AG10803 (cell line): ENCODE measurements at places on chromosomes 1 and 21.

DNA sequence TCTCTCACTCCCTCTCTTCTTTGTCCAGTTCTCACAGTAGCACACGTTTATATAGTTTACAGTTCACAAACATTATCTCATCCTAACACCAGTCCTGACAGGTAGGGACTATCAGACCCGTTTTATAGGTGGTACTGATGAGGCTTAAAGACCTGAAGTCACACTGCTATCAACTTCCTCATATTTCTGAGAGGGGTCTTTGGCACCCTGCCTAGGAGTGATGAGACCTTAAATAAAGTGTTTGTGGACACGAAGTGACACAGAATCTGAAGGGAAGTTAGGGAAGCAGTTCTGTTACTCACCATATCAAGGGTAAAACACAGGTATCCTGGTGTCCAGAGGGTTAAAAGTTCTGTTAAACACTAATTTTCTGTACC is 590 bp upstream of the TACSTD2 start:
- DNase-seq = no peak

DNA sequence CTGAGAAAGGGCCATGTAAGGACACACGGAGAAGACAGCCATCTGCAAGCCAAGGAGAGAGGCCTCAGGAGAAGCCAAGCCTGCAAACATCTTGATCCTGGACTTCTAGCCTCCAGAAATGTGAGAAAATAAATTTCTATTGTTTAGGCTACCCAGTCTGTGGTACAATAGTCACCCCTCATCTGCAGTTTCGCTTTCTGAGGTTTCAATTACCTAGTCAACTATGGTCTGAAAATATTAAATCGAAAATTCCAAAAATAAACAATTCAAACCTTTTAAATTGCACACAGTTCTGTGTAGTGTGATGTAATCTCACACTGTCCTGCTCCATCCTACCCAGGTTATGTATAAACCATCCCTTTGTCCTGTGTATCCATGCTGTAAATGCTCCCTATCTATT is 52.6 kb downstream of the ZNF644 start:
- no peak for DNase-seq

DNA sequence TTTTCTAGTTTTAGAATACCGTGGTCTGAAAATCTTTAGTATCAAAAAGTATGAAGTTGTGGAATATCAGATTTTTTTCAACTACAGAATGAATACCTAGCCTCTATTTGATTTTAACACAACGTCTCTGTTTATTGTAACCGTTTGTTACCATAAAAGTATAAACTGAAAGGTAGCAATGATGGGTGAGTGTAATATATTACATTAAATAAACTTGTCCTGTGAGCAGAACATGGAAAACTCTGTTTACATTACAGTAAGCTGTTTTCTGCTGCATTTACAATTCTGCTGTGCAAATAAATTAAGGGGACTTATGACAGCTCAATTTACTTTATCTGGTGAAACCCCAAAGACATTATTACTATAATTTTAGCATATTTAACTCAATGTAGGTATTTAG is 62.5 kb downstream of the CHRM3 start:
- no peak for DNase-seq

GRCh38 chr1:200359610-200360163 is 50.1 kb downstream of the ZNF281 start:
- DNase-seq = peak; percentile 72

DNA sequence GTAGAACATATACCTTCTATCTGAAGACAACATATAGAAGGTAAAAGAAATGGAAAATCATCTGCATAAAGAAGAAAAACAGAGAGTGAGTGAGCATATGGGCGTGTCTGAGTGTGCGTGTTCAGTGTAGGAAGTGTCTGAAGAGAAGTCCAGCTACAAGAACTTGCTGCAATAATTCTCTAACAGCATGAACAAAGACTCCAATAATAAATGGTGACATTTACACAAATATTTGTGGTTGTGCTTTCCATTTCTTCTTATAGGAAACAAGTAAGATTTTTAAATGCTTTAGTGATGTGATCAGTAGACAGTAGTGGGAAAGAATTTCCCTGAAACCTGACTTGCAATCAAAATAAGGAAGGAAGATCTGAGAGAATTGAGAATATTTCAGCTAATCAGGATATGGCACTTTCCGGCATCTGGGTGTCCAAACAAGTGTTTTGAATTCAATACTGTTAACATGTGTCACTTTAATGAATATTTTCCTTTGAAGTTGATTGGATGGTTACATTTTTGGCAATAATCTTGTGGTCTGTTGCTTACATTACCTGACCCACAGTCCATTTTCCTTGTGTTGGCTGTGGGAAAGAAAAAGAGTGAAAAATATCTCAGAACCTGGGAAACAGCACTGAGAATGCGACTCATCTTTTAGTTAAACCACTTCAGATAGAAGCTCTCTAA is 154.0 kb downstream of the TGFB2 start:
- peak; percentile 95 for DNase-seq

GRCh38 chr1:51520700-51521248 is 1.7 kb upstream of the EPS15 start:
- no peak for DNase-seq

- no peak for DNase-seq
These were observed 47.9 kb downstream of the NCAM2 start for GRCh38 chr21:21046063-21046462.

- DNase-seq = no peak
These were observed 59.7 kb downstream of the XCL2 start for GRCh38 chr1:168484083-168484482.

- no peak for DNase-seq
These were observed 3.1 kb upstream of the VAMP4 start for GRCh38 chr1:171744986-171745385.

GRCh38 chr1:211606332-211606913 is 27.5 kb upstream of the SLC30A1 start:
- DNase-seq = no peak

DNA sequence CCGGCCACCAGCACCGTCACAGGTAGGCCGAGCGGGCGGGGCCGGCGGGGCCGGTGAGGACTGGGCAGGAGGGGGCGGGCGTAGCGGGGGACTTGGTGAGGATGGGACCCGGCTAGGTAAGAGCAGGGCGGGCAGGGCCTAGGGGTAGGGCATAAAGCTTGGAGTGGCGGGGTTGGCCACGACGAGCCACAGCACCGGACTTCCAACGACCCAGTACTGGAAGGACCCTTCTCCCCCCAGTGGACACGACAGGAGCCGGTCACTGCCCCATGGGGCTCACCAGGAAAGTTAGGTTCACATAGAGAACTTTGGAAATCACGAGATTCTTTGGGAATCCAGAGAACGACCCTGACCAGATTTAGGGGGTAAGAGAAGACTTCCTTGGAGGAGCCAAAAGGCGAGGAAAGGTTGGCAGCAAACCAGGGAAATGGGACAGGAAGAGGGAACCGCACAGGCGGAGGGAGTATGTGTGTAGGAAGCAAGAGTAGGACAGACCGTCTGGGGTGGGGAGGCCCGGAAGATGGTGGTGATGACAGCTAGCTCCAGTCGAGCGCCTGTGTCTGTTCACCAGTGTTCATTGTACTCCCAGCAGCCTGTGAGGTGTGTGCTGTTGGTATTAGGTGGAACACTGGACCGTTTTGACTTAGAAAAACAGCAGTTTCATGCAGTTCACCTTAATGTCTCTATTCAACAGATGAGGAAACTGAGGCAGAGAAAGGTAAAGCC is 20.4 kb downstream of the ZNF362 start:
- DNase-seq = no peak

GRCh38 chr21:39137248-39138178 is 45.7 kb downstream of the PSMG1 start:
- DNase-seq = peak; percentile 79

- no peak for DNase-seq
These were observed 14.3 kb downstream of the QSOX1 start for GRCh38 chr1:180168786-180169639.

GRCh38 chr1:172917972-172918371 is 132.8 kb downstream of the TNFSF18 start:
- peak; percentile 98 for DNase-seq

DNA sequence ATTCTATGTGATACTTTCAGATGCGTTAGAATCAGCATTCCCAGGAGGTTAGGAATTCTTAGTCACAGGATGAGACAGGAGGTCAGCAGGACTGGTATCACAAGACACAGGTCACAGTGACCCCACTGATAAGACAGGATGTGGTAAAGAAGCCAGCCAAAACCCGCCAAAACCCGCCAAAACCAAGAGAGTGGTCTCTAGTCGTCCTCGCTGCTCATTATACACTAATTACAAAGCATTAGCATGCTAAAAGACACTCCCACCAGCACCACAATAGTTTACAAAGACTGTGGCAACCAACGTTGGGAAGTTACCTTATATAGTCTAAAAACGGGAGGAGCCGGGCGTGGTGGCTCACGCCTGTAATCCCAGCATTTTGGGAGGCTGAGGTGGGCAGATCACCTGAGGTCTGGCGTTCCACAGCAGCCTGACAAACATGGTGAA is 13.9 kb upstream of the ACTA1 start:
- no peak for DNase-seq

GRCh38 chr1:91065337-91065736 is 43.5 kb upstream of the ZNF644 start:
- DNase-seq = no peak

DNA sequence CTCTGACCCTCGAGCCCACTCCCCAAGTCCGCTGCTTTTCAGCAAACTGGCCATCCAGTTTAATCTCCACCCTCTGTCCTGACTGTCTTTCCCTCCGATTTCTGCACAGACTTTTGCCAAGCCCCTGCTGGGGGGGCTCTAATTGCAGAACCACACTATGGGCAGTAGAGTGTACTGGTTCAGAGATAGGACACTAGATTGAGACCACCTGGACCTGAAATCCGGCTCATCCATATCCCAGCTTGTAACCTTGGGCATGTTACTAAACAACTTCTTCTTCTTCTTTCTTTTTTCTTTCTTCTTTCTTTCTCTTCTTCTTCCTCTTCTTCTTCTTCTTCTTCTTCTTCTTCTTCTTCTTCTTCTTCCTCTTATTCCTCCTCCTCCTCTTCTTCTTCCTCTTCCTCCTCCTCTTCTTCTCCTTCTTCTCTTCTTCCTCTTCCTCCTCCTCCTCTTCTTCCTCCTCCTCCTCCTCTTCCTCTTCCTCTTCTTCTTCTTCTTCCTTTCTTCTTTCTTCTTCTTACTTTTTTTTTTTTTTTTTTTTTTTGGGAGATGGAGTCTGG is 7.7 kb downstream of the LRRC71 start:
- DNase-seq = no peak

GRCh38 chr1:47417170-47418044 is 1.3 kb downstream of the FOXE3 start:
- DNase-seq = no peak

- no peak for DNase-seq
These were observed 9.8 kb downstream of the MIXL1 start for GRCh38 chr1:226233293-226233692.

DNA sequence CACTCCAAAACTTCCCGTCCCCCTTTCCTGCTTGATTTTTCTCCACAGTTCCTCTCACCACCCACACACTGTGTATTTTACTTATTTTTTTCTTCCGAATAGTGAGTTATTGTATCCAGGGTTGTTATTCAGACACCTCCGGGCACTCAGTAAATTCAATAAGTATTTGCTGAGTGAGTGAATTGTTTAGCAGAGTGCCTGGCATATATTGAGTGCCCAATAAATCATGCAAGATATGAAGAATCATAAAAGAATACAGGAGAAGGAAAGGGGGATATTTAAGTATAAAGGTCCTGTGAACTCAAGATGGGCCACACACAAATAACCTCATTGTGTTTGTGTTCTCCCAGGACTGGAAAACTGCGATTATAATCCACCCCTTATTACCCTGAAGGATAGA is 139.9 kb downstream of the GALNT2 start:
- no peak for DNase-seq

DNA sequence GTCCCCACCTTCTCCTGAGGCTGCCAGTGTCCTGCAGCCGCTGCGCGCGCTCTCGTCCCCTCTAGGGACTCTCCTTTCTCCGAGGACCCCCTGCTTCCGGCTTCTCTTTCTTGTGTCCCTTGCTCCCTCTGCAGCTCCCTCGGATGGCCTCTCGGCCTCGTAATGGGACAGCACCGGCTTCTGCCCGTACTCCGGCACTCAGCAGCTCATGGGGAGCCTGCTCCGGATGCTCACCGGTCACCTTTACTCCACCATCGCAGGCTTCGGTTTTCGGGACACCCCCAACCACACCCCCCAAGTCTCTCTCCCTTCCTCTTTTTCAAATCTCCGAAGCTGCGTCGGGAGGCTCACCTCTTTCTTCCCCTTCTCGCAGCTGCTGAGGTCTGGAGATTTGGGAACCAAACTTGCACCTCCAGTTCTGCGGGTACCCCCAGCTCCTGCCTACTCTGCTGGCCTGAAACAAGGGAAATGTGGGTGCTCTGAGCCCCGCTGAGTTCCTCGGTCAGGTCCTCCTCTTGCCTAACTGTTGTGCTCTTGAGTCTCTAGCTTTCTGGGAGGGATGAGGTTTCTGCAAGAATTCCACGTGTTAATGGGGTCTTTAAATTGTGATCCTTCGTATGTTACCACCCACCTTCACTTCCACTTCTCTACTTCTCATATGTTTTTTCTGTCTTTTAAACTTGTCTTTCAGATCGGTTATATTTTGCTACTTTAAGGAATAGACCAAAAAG is 930 bp downstream of the CDC14A start:
- DNase-seq = peak; percentile 13

- no peak for DNase-seq
These were observed 458.9 kb downstream of the NCAM2 start for GRCh38 chr21:21457077-21457476.

- peak; percentile 68 for DNase-seq
These were observed 31.4 kb upstream of the KIRREL1 start for GRCh38 chr1:157961805-157962762.

- no peak for DNase-seq
These were observed 65.7 kb upstream of the NEK2 start for GRCh38 chr1:211741116-211741515.

DNA sequence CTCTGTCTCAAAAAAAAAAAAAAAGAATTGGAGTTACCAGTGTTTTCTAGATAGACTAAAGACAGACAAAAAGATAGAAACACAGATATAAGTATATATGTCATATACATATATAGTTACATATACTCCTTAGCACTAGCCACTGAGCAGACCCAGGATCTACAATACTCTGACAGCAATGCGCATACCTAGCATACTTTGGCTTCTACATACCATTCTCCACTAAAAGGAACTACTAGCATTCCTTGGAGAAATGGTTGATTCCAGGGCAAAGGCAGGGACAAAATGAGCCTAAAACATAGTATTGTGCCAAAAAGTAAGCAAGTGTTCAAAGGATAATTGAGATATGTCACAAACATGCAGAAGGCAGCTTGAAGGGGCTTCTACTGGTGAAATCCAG is 22.7 kb downstream of the SYNJ1 start:
- DNase-seq = peak; percentile 61

GRCh38 chr1:61202854-61203598 is 120.7 kb downstream of the NFIA start:
- DNase-seq = peak; percentile 57

GRCh38 chr1:163528710-163529348 is 207.1 kb downstream of the NUF2 start:
- peak; percentile 36 for DNase-seq

- DNase-seq = no peak
These were observed 42.2 kb downstream of the SLC19A1 start for GRCh38 chr21:45499970-45500577.

- DNase-seq = no peak
These were observed 43.5 kb upstream of the JAK1 start for GRCh38 chr1:65009724-65010420.

- DNase-seq = no peak
These were observed 5.9 kb upstream of the KIF17 start for GRCh38 chr1:20723537-20724363.
